ENCODE measurements at places on chromosomes 4 and X.

DNA sequence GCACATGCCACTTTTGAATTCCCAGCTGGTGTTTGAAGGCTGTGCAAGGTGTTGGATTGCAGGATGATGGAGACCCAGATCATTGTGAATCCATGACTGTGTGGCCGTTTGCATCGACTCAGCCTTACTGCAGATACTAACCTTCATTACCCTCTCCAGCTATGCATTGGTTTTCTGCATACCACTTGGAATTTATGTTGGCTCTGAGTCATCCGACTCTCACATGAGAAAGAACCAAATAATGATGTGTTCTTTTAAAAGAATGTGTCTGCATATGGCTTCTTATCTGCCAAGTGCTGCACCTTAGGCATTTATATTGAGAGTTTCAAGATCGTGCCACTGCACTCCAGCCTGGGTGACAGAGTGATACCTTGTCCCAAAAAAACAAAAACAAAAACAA lies 106.7 kb upstream of the PRKX start:
- DNase-seq: no peak

DNA sequence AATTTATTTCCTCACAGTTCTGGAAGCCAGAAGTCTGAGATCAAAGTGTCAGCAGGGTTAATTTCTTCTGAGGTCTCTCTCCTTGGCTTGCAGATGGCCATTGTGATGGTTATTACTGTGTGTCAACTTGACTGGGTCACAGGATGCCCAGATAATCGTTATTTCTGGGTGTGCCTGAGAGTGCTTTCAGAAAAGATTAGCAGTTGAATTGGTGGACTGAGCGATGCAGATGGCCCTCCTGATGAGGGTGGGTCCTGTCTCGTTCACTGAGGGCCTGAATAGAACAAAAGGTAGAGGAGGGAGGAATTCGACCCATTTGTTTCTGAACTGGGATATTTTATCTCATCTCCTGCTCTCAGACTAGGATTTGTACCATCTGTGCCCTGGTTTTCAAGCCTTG lies 15.7 kb downstream of the SMIM43 start:
- no peak for DNase-seq

GRCh38 chr4:7842384-7843279 lies 97.0 kb downstream of the AFAP1 start:
- DNase-seq: no peak

DNA sequence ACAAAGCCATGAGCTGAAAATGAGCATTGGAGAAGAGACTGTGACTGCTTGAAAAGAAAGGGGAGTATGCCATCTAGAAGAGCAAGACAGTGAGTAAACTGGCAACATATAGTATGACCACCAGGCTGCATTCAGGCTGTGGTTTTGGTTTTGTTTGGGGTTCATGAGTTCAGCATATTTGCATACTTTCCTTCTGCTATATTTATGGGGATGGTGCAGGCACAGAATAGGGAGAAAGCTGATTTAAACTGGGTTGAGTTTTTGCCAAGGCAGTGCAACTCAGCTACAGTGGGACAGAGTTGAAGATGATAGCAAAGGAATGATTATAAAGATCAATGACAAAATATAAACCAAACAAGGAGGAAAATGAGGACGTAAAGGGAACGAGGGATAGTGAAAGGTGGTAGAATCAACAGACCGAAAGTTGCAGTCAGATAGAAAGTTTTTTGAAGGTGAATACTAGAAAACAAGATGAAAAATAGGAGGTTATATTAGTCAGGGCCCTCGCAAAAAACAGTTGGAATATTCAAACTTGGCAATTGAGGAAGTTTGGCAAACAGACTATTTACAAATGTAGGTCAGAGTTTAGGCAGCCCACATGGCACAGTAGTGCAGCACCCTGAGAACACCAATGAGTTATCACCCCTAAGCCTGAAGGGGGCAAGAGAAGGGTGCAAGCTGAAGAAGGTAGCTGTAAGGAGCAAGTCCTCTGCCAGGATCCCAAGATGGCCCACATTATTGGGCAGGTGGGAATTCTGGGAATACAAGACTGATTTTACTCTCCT lies 114.8 kb upstream of the MAP9 start:
- no peak for DNase-seq

GRCh38 chr4:76738086-76738931 lies 159.6 kb downstream of the SOWAHB start:
- DNase-seq: peak; percentile 34
